ENCODE measurements at places on chromosomes 2 and 18.
A peak's percentile ranks its signal among the peaks of the same experiment; 100 is the strongest.

GRCh38 chr18:34031810-34032209 lies 192.9 kb downstream of the NOL4 start:
- no peak for DNase-seq

GRCh38 chr2:190896477-190896876 lies 15.9 kb downstream of the GLS start:
- DNase-seq = no peak

DNA sequence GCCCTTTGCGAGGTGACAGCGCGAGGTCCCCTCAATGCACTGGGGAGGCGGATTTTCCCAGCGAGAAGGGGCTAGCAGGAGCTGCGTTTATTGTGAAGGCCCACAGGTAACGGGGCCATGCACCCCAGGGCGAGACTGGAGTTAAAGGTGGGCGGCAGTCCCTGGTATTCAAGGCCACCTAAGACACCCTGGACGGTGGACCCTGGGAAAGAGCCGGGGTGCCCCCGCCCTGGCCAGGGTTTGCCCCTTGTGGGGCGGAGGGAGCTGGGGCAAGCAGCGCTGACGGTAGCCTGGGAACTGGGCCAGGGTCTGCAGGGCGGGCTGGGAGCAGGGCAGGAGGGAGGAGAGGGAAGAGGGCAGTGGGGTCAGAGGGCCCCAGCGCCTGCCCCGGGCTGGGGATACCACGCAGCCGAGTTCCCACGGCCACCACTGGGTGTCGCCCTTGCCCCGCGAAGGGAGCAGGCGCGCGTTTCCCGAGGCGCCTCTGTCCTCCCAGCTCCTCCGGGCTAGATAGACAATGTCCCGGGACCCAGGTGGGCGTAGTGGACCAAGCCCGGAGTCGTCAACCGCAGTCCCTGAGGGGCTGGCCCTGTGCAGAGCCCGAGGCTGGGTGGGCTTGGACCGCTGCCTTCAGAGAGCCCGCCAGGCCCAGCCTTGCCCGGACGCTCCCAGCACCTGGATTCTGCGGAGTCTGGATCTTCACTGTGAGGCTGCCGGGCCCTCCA lies 80.2 kb downstream of the SMAD4 start:
- DNase-seq = peak; percentile 74

DNA sequence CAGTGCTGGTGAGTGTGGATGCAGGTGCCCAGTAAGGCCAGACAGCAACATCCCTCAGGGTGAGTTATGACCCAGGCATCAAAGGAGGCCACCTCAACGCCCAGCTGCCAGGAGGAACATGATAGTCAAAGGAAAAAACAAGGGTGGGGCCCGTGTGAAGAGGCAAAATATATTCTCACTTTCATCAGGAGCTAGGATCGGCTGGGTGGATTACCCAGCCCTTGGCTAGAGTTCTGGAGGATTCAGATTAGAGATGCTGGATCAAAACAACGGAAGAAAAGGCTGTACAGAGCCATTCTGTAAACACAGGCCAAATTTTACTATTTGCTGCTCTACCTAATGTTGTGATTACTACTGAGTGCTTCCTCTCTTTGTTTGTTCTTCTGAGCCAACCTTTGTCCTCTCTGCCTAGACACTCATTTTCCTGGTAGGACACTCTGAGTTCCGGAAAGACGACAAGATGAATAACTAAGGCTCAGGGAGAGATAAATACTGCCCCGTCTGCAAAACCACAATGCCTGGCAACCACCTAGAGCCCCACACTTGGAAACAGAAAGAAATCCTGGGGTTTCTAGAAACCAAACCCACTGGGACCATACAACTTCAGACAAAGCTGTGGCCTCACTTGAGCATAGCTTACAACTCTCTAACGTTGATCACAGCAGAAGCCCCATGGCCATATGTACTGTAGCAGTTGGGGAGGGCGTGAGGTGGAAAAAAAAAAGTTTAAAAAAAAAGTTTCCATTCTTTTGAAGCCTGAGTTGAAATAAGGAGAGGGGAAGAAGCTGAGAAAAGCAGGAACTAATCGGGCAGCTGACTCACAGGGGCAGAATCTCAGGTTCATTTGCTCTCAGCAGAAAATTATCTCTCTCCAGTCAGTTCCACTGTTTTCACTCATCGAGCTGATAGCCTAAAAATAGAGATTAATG lies 17.8 kb upstream of the PMAIP1 start:
- no peak for DNase-seq

GRCh38 chr2:184302506-184302905 lies 295.8 kb upstream of the ZNF804A start:
- no peak for DNase-seq

DNA sequence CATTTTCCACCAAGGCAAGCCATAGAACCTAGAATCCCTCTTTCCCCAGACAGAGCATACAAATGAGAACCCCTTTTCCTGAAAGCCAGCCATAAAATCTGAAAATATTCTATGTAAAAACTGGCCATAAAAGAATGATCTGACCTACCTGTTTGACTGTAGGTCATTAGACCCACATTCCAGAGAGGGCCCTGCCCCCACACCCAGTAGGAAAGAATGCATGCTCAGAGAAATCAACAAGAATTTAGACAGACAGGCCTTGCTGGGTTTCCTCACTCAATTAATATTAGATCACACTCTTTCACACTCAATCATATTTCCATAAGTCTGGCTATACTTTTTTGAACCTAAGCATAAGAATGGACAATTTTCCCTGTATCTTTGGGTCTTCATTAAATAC lies 929.5 kb downstream of the ERBB4 start:
- no peak for DNase-seq

- no peak for DNase-seq
These were observed 283.2 kb downstream of the MREG start for GRCh38 chr2:215729985-215730620.

- DNase-seq = no peak
These were observed 888 bp downstream of the VAMP5 start for GRCh38 chr2:85584857-85585780.

GRCh38 chr2:36246320-36246990 lies 109.1 kb upstream of the CRIM1 start:
- no peak for DNase-seq

DNA sequence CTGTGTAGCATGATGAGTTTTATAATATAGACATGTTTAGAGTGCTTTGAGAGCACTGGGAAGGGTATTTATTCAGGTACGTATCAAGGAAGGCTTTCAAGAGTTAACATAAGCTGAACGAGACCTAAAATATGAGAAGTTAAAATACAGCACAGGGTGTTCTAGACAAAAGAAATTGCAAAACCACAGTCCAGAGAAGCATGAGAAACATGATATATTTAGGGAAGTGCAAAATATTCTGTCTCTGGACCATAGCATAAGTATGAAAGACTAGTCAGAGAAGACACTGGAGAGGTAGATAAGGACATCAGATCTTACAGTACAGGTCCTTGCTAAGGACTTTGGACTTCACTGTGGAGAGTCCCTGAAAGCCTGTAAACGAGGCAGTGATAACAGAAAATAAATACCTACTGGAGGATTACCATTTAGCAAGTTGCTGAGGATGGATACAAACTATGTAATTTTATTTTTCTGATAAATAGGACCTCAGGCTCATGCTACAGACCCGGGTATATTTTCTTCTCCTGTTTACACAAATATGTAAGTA lies 43.7 kb downstream of the FSIP2 start:
- no peak for DNase-seq

GRCh38 chr2:163580757-163581156 lies 155.1 kb downstream of the FIGN start:
- DNase-seq = no peak

DNA sequence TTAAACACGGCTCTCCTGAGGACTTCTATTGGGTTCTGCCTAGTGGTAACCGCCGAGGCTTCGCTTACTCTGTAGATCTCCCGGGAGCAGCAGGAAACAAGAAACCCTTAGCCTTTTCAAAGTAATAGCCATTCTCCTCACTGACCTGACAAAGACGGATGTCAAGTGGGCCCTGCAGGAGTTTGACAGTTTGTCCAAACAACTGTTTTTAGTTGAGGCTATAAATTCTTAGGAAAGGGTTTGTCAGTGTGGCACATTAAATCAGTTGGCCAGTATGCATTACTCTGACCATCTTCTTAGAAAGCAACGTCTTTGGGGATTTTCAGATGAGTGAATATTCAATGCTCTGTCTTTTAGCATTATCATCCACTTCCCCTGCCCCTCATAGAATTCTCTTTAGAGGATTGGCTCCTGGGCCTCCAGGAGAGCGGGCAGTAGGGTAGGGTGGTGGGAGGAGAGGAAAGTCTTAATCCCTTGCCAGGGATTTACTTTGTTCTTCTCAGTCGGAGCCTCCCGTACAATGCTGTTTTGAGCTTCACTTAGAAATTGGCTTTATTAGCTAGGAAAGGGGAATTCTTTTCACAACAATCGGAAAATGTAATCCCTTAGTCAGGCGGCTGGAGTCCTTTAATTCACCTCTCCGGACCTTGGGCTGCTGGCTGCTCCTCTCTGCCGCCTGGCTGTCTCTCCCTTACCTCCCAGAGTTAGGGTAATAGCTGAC lies 13.3 kb upstream of the C18orf32 start:
- no peak for DNase-seq

GRCh38 chr2:217517402-217517801 lies 485.4 kb downstream of the TNS1 start:
- DNase-seq = no peak
